ENCODE measurements at places on chromosomes 5 and 9. TPM values are rescaled to one million over a fixed set of nuclear protein-coding genes. Genes with fewer than 3 reads are reported as not detected.

DNA sequence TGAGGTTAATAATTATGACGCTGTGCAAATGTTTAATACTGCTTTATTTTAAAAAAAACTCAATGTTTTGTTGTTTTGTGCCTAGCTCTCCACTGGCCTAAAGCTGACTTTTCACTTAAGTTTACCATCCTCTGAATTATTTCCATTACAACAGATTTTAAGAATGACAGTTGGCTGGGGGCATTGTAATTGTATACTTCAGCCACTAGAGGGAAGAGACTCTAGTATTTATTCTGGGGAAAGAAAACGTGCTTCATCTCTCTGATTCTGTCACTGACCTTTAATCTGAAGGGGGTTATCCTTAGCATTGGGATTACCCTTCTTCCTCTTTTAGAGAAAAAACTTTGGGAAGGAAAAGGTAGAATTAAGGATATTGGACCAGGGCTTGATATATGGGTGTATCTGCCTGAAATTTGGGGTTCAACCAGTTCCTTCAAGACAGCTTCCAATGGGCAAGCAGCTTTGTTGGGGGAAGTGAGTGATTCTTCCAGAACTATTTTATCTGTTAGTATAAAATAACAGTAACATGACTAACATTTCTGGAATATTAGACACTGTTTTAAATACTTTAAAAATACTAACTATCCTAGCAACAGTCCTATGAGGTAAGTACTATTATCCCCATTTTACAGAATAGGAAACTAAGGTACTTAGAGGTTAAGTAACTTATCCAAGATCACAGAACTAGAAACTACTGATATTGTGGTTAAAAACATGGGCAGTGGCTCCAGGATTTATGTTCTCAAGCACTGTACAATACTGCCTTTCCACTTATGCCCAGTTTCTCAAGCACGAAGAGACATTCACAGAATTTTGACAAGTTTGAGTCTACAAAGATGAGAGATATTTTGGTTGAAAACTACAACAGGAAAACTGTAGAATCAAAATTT lies 208.4 kb downstream of the CD180 start:
- no peak for DNase-seq

The CAVIN4 gene
- 0.13 TPM for polyA plus RNA-seq

DNA sequence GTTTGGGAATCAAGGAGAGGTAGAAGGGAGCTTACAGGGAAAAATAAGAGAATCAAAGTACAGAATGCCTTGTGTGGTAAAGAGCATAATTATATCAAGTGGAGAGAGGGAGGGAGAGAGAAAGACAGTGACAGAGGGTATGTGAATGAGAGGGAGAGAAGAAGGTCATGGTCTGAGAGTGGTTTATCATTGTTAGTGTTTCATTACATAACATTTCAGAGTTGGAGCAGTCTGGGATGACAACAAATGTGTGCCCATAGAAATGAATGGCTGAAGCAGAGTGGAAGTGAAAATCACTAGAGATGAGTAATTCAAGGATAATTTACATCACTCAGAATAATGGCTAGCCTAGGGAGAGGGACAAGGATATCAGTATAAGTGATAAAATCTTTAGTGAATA lies 799.2 kb downstream of the TLE1 start:
- DNase-seq: no peak

The PCDHB12 gene
- polyA plus RNA-seq: 2.8 TPM

The SPINK13 gene
- not detected for polyA plus RNA-seq

- no peak for DNase-seq
Observed at GRCh38 chr5:113356487-113356886, 78.3 kb downstream of the TSSK1B start.

GRCh38 chr5:147017191-147017590 lies 138.6 kb upstream of the PPP2R2B start:
- no peak for DNase-seq

DNA sequence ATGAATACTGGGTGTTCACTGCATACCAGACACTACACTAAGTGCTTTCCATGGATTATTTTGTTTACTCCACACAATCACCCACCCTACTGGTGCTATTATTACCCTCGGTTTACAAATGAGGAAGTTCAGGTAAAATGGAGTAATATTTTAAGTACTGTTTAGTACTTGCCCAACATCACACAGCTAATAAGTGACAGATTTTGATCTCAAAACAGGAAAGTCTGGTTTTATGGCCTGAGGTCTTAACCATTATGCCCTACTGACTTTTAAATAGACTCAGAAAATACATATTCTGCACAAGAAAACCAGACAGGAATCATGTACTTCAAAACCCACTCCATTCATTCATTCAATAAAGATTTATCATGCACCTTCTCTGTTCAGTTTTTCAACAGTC lies 431.0 kb upstream of the TLE4 start:
- no peak for DNase-seq

GRCh38 chr5:173494446-173494845 lies 122.0 kb downstream of the BOD1 start:
- no peak for DNase-seq

DNA sequence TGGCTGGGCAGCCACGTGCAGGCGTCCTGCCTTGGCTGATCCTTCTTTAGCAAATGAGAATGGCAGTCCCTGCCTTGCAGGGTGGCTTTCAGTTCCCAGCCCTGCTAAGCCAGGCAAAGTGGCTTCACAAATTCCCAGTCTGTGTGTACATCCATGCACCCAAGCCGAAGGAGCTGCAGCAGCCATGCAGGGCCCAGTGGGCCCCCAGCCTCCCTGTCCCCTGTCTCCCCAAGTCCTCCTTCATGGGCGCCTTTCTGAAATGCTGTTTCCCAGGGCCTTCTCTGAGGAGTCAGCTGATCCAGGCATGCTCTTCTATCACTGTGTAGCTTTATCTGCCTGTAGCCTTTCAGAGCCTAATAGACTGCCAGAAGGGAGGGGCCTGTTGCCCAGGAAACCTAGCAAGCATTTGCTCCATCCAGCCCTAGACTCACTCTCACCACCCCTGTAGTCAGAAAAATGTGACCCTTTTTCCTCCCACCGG lies 47.4 kb upstream of the SHC3 start:
- no peak for DNase-seq

- peak; percentile 90 for DNase-seq
Observed at GRCh38 chr5:180802325-180803180, at the start of gene MGAT1. TSS of gene MGAT1 (minus strand) at chr5:180802806. CDS start at chr5:180792971, 9,835 bp downstream.

The GRXCR2 gene
- not detected for polyA plus RNA-seq

The AGXT2 gene
- polyA plus RNA-seq: 0.15 TPM

The RNF180 gene
- polyA plus RNA-seq: 7.5 TPM

- no peak for DNase-seq
Observed at GRCh38 chr9:11158063-11158462, 545.3 kb upstream of the PTPRD start.

DNA sequence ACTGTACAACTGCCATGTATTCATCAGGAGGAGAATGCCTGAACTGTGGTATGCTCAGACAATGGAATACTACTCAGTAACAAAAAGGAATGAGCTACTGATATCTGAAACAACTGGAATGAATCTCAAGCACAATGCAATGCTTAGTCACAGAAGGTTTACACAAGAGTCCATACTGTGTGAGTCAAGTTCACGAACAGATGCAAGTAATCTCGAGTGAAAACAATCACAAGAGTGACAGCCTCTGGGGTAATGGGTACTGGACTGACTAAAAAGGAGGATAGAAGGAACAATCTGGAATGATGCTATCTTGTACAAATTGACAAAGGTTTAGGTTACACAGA lies 19.5 kb upstream of the GOLGA1 start:
- DNase-seq: no peak

The DPYSL3 gene
- 606 TPM for polyA plus RNA-seq

The SVEP1 gene
- polyA plus RNA-seq: 23.1 TPM

DNA sequence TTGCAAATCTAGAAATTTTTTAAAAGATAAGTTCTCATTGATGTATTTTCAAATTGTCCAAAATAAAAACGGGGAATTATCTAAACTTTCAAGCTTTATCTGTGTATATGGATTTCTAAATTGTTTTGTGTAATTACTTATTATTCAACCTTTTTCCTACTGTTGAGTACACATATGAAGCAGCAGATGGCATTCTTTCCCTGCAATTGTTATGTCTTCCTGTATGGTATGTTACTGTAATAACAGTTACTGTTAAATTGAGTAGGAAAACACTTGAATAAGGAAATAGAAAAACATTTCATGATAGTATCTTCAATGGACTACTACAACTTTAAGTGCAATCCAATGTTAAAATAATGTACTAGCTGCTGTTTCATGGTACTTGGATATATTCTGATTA lies 124.8 kb downstream of the RANBP17 start:
- DNase-seq: no peak

- no peak for DNase-seq
Observed at GRCh38 chr9:95285307-95285706, 32.2 kb downstream of the FANCC start.

GRCh38 chr9:121455527-121456239 lies 44.0 kb downstream of the GGTA1 start:
- no peak for DNase-seq

The WNK2 gene
- polyA plus RNA-seq: 1.0 TPM

The FOXD4L3 gene
- not detected for polyA plus RNA-seq

DNA sequence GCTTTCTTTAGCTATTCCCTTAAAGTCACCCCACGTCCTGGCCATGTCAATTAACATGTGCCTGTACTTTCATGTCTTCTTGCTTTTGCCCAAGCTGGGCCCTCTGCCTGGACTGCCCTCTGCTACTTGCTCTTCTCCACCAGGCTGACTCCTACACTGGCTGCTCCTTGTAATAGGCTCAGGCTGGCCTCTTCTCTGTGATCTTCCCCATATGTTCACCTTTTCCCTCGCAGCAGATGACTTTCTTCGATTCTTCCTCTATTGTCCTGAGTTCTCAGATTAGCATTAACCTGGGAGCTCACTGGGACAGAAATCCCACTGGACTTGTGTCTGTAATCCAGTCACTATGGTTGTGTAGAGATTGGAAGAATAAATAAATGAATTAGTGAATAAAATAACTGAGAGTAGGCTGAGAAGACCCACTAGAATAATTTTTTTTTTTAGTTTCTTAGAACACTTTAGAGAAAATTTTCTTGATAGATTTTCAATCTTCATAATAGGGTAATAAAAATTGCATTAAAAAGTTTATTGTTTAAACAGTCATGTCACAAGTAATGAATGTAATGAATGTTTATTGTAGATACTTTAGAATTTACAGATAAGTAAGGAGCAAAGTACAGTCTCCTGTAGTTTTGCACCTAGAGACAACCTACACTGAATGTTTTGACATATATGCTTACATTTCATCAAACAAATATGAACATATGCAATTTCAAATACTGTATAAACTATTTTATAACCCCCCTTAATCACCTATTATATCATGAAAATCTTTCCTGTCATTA lies 47.4 kb upstream of the TNFSF15 start:
- no peak for DNase-seq

- no peak for DNase-seq
Observed at GRCh38 chr5:74870299-74871067, 4.3 kb upstream of the FAM169A start.

GRCh38 chr9:121404906-121405305 lies 34.9 kb upstream of the STOM start:
- DNase-seq: no peak

The CSF2 gene
- not detected for polyA plus RNA-seq

DNA sequence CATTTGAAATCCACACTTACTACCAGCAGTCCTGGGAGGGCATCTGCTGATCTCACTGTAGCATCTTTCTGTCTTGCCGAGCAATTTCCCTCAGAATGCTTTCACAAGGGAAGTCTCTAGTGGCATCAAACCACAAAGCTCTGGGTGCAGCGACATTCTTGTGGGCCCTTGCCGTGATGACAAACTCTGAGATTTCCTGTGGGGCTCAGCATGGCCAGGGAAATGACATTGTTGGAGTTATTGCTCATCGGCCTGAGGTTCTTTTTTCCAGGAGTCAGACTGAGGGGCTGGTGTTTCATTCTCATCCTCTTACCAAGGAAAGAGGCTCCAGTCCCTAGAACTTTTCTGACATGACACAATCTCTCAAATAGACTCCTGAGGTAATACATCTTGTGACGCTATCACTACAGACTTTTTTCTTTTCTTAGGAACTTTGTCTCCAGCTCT lies 51.4 kb downstream of the PFDN1 start:
- DNase-seq: no peak

- DNase-seq: no peak
Observed at GRCh38 chr5:169705322-169705721, 68.2 kb downstream of the DOCK2 start.

- DNase-seq: no peak
Observed at GRCh38 chr9:113992276-113992951, 85.7 kb downstream of the AMBP start.

The MAP1B gene
- polyA plus RNA-seq: 23.7 TPM
